Type B pancreatic cell (in vitro differentiated cells): ENCODE measurements at places on chromosomes 7 and 10. TPM values are rescaled to one million over a fixed set of nuclear protein-coding genes. Genes with fewer than 3 reads are reported as not detected.

Gene CD36
- 6.7 and 32.2 TPM in 2 replicates for total RNA-seq

Gene PTEN
- 80.6 and 93.1 TPM in 2 replicates for total RNA-seq

Gene WNT2
- total RNA-seq = 2.4 and 2.8 TPM in 2 replicates

Gene HMX3
- 0.77 TPM in 1 of 2 replicates, not detected in the other for total RNA-seq

Gene SLC29A3
- total RNA-seq = 8.8 and 11.1 TPM in 2 replicates

Gene DCLRE1C
- total RNA-seq = 10.1 and 15.0 TPM in 2 replicates
